ENCODE measurements at places on chromosomes 3 and 15.

GRCh38 chr3:45170096-45170495, 23.9 kb upstream of the CDCP1 start:
- no peak for DNase-seq

- DNase-seq, result peak; percentile 45
Observed at GRCh38 chr15:41022487-41023090, 69.3 kb downstream of the CHAC1 start.

GRCh38 chr3:50136714-50137405, 18.3 kb upstream of the SEMA3F start:
- peak; percentile 16 for DNase-seq

- no peak for DNase-seq
Observed at GRCh38 chr3:184718431-184718830, 6.6 kb upstream of the MAGEF1 start.

GRCh38 chr15:51844747-51845426, 15.4 kb downstream of the TMOD3 start:
- no peak for DNase-seq

- DNase-seq, result no peak
Observed at GRCh38 chr3:193951859-193952258, 184.1 kb upstream of the HES1 start.

DNA sequence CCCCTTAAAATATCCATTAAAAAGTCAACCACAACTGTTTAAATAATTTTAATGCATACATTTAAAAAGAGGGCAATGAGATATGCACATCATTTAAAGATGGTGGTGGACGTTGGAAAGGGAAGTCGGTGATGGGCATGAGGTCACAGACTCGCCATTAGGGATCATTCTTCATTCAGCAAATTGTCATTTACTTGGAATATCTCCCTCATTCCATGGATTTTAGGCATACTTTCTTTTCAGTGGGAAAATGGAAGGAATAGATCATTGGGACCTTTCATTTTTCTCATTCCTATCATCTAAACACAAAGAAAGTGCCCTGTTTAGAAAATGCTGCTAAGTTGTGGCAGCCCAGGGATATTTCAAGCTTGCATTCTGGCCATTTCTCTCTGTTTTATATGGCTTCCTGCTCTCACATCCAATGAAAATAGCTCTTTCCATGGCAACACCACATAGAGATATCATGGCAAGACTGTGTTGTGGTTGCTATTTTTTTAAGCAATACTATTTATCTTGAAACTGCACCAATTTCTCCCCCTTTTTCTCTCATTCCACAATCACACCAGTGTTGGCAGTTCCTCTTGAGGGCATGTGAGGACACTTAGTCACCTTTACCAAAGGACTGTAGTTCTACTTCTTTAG, 40.7 kb upstream of the LMCD1 start:
- DNase-seq, result no peak

GRCh38 chr15:86595741-86596140, 516.1 kb downstream of the AGBL1 start:
- DNase-seq, result no peak

- DNase-seq, result no peak
Observed at GRCh38 chr15:92595506-92596381, 59.8 kb downstream of the FAM174B start.

DNA sequence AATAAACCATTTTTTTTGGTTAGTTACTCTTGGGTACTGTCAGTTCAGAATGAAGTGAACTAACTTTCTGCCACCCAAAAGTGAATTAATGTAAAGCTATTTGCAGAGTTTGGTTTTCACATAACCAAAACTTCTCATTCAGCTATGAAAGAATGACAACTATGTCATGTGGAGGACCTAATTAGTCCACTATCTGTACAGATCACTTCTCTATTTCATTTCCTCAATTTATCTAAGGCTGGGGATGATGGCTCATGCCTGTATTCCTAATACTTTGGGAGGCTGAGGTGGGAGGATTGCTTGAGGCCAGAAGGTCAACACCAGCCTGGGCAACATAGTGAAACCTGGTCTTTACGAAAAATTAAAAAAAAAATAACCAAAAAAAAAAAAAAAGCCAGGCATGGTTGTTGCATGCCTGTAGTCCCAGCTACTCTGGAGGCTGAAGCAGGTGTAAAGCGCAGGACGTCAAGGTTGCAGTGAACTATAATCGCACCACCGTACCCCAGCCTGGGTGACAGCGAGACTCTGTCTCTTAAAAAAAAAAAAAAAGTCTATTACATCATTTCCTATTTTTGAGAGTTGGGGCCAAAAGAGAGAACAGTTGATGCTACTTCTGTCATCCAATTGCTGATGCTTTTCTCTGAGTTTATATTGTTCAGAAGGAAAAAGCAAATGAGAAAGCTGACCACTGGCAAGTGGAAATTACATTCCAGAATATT, 8.7 kb downstream of the HYPK start:
- DNase-seq, result no peak

GRCh38 chr15:82122746-82123400, 77.1 kb upstream of the MEX3B start:
- no peak for DNase-seq

- no peak for DNase-seq
Observed at GRCh38 chr3:182605882-182606611, 187.3 kb upstream of the ATP11B start.

DNA sequence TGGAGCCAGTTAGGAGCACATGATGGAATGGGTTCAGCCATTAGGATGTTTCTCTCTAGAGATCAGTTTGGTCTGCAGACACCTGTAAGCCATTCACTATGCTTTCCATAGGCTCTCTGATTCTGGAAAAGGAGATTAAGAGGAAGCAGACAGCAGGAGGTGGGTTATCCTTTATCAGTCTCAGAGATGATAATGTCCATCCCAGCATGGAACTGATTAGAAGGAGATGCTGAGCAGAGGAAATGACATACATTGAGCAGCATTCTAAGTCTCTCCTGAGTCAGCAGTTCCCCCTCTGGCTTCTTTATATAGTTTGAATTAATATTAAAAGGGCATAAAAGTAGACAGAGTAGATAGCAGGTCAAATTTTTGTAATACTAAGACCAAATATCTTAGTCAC, 591.1 kb downstream of the GBE1 start:
- DNase-seq, result no peak

- no peak for DNase-seq
Observed at GRCh38 chr15:66006986-66007385, 137.7 kb downstream of the RAB11A start.

DNA sequence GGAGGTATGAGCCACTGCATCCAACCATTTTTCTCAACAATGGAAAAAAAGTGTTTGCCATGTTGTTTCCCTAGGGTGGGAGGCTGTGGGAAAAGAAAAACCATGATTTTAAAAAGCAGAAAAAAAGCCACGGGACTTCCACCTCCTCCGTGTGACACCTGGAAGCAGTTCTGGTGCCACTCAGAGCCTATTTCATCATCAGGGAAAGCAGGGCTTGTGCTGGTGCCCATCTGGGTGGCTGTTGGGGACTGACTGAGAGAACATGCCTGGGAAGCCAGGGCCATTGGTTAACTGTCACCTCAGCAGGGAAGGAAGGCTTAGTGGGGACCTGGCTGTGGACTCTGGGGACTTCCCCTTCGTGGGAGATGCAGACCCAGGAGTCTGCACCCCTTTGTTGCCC, 7.3 kb downstream of the RNU5B-1 start:
- no peak for DNase-seq

DNA sequence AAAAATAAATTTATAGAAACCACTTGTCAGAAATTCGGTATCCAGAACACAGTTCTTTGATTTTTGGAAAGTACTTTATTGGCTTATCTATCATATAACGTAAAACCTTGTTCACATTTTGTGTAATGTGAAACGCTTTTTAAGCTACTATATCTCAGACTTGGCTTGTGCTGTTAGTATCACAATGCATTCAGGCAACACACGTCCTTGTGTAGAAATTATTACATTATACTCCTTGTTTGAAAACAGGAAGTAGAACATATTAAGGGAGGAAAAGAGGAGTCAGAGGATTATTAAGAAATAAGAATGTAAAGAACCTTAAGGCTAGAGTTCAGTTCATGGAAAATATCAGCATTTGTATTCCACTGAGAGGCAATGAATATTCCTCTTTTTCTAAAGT, 1.6 kb downstream of the DNAJC13 start:
- no peak for DNase-seq

- peak; percentile 12 for DNase-seq
Observed at GRCh38 chr15:26325495-26325894, 447.4 kb downstream of the GABRB3 start.

GRCh38 chr15:55353025-55353424, 34.0 kb downstream of the PIGB start:
- no peak for DNase-seq

- DNase-seq, result peak; percentile 98
Observed at GRCh38 chr3:141094790-141095545, 43.8 kb downstream of the SPSB4 start.

DNA sequence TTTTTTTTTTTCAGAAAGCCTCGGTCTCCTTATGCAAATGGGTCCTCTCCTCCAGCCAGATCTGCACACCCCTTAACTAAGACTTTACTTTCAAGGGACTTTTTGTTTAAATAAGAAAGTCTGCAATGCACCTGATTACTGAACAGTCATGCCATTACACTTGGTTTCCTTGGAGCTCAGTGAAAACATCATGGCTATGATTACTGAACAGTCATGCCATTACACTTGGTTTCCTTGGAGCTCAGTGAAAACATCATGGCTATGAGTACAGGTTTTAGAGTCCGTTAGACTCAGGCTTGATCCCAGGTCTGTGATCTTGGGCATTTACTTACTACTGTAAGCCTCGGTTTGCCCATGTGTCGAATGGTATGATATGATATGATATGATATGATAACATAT, 10.1 kb downstream of the ENTPD3 start:
- no peak for DNase-seq

DNA sequence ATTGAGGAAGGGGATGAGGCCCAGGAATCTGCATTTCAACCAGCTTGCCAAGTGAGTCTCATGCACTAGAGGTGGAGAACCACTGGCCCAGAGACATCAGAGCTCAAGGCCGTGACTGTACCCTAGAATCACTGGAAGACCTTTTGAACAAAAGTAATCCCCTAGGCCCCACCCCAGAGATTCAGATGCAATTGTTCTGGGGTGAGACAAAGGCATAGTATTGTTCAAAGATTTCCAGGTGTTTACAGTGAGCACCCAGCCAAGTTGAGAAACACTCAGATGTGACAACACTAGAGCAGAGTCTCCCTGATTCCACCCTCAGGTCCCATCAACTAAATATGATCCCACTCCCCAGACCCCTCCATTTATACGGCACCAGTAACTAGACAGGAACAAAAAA, 290.3 kb upstream of the TLE3 start:
- DNase-seq, result no peak

- DNase-seq, result no peak
Observed at GRCh38 chr15:43143203-43143941, 10.0 kb downstream of the TMEM62 start.

DNA sequence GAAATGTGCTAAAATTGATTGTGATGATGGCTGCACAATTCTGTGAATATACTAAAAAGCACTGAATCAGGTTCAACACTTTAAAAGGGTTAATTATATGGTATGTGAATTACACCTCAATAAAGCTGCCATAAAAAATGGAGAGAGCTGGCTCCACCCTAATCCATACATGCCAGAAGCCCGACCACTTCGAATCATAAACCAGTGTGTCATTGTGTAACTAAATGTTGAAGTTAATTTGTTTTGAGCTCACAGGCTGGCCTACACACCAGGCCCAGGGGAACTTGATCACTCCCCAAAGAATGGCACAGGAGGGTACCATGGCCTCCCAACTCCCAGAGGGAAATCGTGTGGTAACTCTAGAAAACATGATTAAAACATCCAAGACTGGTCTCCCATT, 14.0 kb downstream of the PLCD1 start:
- DNase-seq, result no peak

GRCh38 chr15:85312929-85313331, 67.5 kb upstream of the AKAP13 start:
- DNase-seq, result no peak

DNA sequence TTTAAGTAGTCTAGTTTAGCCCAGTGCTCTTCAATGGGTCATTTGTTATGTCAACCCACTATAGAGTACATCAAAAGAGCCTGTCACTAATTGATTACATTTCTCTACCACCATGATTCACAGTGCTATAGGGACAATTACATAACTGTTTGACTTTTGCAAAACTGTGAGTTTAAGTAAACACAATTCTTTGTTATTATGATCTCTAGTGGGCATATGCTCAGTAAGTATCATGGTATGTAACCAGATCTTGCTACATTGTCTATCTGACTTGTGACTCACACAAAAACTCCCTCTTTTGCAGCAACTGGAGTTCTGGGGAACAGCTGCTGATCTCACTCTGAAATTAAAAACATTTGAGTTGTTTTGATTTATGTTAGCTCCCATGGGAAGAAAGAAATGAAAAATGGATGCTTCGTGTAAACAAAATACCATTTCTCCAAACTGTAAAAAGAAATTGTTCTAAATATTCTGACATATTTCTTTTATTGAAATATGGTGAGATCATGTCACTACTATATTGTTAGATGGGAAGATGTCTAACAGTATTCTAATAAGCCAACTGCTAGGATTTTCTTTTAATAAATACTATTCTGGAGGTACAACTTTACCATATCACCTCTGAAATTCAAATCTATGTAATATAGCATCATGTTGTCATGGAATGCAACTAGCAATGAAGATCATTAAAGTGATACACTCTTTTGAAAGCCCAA, 470.4 kb downstream of the ROBO1 start:
- DNase-seq, result peak; percentile 92

- peak; percentile 12 for DNase-seq
Observed at GRCh38 chr15:62847900-62848489, 194.6 kb upstream of the TPM1 start.

GRCh38 chr3:16448639-16449070, 64.8 kb downstream of the RFTN1 start:
- DNase-seq, result no peak

- DNase-seq, result no peak
Observed at GRCh38 chr3:35594739-35595138, 44.6 kb upstream of the ARPP21 start.

DNA sequence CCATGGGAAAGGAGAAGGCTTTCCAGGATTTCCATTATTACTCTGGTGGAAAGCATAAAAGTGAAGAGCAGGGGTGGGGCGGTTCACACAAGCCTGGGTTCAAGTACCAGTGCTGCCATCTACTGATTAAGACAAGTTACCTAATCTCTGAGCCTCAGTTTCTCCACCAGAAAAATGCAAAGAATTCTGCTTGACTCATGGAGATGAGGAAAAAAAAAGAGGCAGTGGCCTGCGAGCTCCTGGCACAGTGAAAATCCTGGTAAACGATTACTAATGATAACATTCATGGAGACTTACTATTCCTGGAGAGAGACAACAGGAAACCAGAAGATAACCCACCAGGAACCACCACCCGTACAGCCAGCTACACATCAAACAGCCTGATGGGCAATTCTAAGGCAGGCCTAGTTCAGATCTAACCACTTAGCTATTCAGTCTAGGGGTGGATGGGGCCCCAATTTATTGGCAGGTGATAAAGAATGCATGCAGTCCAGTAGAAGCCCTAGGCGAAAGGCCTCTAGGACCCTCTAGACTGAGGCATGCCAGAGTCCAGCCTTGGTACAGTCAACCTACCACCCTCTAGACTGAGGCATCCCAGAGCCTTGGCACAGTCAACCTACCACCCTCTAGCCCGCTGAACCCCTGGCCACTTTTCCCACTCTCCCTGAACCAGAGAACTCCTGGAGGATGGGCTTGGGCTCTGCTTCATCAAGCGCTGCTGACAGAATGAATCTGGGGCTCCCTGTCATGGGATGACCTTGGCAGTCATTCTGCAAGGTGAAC, 2.5 kb downstream of the AMOTL2 start:
- no peak for DNase-seq

GRCh38 chr3:170776887-170777563, 93.0 kb downstream of the RPL22L1 start:
- DNase-seq, result no peak

GRCh38 chr15:85036716-85037115, 55.1 kb downstream of the PDE8A start:
- DNase-seq, result no peak

Data from NCI-H2171 treated with DMSO at 0.1 percent for 48 hours (cell line).